ENCODE measurements at places on chromosomes 12 and 14. TPM values are rescaled to one million over a fixed set of nuclear protein-coding genes. Genes with fewer than 3 reads are reported as not detected.

The BIN2 gene
- 1.1 TPM for total RNA-seq

DNA sequence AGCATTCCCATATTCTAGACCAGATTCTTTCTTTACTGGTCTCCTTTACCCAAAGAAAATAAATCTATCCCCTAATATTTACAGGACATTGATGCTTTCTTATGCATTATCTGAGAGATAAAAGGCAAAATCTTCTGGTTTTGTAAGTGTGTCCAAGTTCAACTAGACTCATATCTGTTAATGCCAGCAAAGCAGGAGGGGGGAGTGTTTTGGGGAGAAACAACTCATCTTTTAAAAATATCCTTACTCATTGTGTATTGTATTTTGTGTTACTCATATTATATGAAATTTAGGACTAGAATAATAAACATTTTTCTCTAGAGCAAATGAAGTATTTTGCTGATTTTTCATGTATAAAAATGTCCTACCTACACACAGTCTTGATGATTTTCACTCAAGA is 54.8 kb downstream of the SAMD4A start:
- no peak for DNase-seq

DNA sequence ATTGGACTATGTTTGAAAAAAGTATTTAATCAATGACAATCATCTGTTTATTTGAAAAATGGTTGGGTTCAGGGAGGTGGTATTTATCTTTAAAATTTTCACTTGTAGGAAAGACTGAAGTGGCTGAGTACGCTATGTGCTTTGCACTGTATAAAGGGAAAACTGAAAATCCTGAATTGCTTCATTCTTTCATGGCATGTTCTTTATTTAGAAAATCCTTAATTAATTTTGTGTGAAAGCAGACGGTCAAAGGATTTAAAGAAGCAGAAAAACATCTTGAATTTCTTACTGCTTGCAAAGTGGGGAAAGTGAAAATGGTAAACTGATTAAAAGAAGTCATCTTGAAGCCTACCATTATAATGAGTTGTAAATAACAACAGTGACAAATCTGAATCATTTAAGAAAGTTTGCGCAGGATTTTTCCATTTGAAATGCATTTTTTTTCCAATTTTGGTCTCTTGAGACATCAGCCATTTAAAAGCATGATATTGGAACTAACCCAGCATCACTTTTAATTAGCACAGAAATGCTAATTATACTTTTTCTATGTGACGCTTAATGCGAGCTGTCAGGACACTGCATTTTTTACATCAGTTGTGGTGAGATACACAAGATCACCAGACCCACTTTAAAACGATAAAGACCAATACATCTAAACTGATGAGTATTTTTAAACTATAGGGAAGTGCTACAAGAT is 169.0 kb downstream of the NEDD1 start:
- DNase-seq, result no peak

GRCh38 chr12:100717733-100718067 is 76.9 kb upstream of the ANO4 start:
- DNase-seq, result no peak

GRCh38 chr12:93571925-93572711 is at the start of gene SOCS2:
Gene SOCS2 (plus strand): TSS chr12:93572675. CDS start chr12:93572898, 223 bp downstream.
- DNase-seq, result no peak

DNA sequence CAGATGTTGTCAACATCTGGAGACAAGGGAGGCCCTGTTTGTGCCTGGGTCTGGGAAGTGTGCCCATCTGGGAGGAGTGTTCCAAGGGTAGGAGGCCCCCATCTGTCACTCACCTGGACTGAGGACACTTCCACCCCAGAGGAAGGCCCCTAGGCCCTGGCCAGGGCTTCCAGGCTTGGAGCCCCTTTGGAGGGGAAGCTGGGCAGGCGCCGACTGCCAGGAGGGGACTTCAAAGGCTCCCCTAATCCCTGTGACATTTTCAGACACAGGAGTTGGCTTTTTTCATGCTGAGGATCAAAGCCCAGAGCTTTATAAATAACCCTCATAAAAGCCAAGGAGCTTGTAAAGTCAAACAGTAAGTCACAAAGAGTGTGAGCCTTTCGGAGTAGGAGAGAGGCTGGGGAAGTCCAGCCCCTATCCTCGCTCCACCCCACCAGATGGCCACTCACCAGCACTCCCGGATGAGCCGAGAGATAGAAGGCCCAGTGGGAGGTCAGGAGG is 17.6 kb upstream of the FAM222A start:
- no peak for DNase-seq
